Sigmoid colon (tissue), 7 donors: ENCODE measurements at places on chromosomes 7 and 10. TPM values are rescaled to one million over a fixed set of nuclear protein-coding genes. Genes with fewer than 3 reads are reported as not detected.

TAS2R3 gene
- not detected for polyA plus RNA-seq

FAM131B gene
- polyA plus RNA-seq: 2.0 TPM

PRR15 gene
- 318 TPM for polyA plus RNA-seq

SRI gene
- polyA plus RNA-seq: 452 TPM

MOGAT3 gene
- 3.7 TPM for polyA plus RNA-seq

VKORC1L1 gene
- polyA plus RNA-seq: 3.9 TPM

TPST1 gene
- 3.6 TPM for polyA plus RNA-seq

JCAD gene
- polyA plus RNA-seq: 3.6 TPM

SLC39A12 gene
- polyA plus RNA-seq: not detected

EXOSC1 gene
- 35.4 TPM for polyA plus RNA-seq

RSPH10B2 gene
- 0.12 TPM for polyA plus RNA-seq

ABCB4 gene
- polyA plus RNA-seq: 3.5 TPM

UTF1 gene
- polyA plus RNA-seq: not detected
